ENCODE measurements at places on chromosomes 7 and 10.

- no peak for DNase-seq
Observed at GRCh38 chr10:1625731-1626130, 111.6 kb downstream of the ADARB2 start.

- DNase-seq = no peak
Observed at GRCh38 chr7:55438757-55439525, 73.8 kb downstream of the LANCL2 start.

GRCh38 chr7:15234431-15234830 lies 327.4 kb downstream of the AGMO start:
- no peak for DNase-seq

- peak; percentile 5 for DNase-seq
Observed at GRCh38 chr7:156827587-156828203, 65.3 kb downstream of the LMBR1 start.

DNA sequence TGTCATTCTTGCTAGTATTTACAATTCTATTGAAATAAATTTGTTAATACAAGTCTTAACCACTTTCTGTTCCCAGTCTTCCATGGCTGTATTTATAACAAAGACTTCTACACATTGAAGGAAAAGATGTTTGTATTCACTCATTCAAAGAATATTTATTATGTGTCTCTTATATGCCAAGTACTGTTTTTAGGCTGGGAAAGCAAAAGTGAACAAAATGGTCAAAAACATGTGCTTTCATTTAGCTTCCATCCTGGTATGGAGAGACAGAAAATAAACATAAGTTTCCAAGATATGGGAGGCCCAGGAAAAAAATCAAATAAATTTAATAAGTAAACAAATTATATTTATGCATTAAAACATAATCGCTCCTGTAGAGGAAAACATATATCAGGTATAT lies 22.9 kb downstream of the CPED1 start:
- DNase-seq = no peak

DNA sequence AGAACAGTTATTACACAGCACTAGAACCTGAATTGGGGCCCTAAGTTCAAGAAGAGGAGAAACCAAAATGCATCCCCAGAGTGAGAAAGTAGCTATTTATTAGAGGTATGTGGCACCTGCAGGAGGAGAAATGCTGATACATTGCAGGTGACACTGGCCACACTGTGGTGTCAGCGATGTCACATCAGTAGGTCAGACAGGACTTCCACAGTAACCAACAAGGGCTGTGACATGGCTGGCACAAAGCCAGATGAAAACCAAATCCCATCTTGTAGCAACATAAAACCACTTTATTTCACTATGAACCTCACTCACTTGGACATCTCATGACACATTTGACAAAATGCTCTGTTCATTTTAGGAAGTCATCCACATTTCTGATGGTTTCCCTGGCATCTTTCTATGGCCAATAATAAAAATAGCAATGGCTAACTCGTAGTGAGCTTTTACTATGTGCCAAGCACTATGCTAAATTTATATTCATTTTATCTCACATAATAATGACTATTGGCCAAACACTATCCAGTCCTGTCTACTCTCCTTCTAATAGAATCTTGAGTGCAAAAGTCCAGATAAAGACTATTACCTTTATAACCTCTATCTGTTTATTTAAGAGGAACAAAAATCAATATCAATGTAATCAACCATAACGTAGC lies 154.2 kb downstream of the TSPAN12 start:
- DNase-seq = no peak

- no peak for DNase-seq
Observed at GRCh38 chr7:23477157-23477499, 6.8 kb upstream of the IGF2BP3 start.

DNA sequence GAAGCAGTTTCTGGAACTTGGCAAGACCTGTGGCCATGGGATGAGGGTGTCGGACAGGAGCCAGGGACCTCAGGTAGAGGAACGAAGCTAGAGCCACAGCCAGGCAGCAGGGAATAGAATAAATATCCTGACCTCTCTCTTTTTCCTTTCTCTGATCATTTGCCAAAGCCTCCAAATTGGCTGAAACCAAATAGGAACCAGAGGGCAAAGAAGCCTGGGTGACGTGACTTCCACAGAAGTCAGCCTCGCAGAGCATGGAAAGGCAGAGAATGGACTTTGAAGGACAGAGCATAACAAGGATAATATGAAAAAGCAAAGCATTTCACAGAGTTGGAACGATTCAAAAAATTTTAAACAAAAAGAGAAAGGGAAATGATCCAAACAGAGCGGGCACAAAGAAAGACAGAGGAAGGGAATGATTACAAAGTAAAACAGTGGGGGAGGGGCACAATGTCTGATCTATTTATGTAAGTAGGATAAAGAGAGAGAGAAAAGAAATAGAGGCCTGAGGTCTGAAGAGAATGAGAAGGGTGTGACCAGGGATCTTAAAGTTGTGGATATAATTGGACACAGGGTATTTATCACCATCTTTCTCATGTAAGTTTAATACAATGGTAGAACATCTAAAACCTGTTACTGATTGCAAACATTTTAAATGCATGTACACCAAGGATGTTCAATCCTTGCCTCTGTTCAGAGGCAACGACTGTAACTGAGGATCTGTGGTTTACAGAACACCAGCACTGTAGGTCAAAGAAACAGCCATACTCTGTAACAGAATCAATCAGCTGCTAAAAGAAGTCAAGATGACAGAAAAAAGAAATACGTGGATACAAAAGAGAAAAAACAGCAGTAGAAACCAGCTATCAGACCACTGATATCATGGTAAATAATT lies 4.5 kb upstream of the ZEB1 start:
- no peak for DNase-seq

- DNase-seq = no peak
Observed at GRCh38 chr7:8714791-8715190, 281.4 kb downstream of the NXPH1 start.

GRCh38 chr10:28704464-28705161 lies 27.3 kb downstream of the BAMBI start:
- no peak for DNase-seq

GRCh38 chr7:130231792-130232191 lies 24.1 kb downstream of the SSMEM1 start:
- no peak for DNase-seq

- no peak for DNase-seq
Observed at GRCh38 chr7:4151926-4152549, 530.1 kb upstream of the FOXK1 start.

GRCh38 chr10:70348228-70348850 lies 34.1 kb downstream of the LRRC20 start:
- DNase-seq = peak; percentile 28

All from activated CD4-positive, alpha-beta T cell treated with anti-CD3 and anti-CD28 coated beads, Interleukin-2, amount 50 U/mL, for 16 hours (primary cell).